ENCODE measurements at places on chromosomes 12 and 14.

DNA sequence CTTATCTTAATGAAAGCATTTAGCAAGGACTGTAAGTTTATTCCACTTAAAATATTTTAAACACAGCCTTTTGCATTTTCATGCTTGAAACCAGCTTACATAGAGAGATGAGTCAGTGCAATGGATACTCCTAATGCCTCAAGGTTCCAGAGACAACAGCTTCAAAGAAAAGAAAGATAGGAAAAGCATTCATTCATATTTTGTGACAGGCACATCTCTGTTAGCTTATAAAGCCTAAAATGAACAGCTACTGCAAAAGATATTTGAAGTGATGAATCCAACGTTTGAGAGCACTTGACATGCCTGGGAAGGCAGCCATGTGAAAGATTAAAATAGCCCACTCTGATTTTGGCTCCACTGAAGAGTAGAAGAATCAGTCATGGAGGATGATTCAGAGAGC, 814.5 kb downstream of the RPS29 start:
- H3K4me3 ChIP-seq = no peak overlapping the region
- H3K36me3 ChIP-seq = no peaks in the 10 kb centered on the region
- no peak for DNase-seq
- no peak overlapping the region for H3K27ac ChIP-seq

GRCh38 chr12:113831476-113831875, 134.6 kb downstream of the RBM19 start:
- no peaks in the 10 kb centered on the region for H3K4me1 ChIP-seq
- H3K36me3 ChIP-seq = no peaks in the 10 kb centered on the region
- no peak overlapping the region for H3K4me3 ChIP-seq
- DNase-seq = no peak
- H3K27ac ChIP-seq = no peak overlapping the region

GRCh38 chr12:85626001-85626783, 210.0 kb downstream of the RASSF9 start:
- H3K4me3 ChIP-seq = no peak overlapping the region
- DNase-seq = no peak
- H3K4me1 ChIP-seq = no peaks in the 10 kb centered on the region
- H3K27me3 ChIP-seq = no peaks in the 10 kb centered on the region

- no peak overlapping the region for H3K4me3 ChIP-seq
- H3K27ac ChIP-seq = peak overlapping the region; percentile 72
- DNase-seq = no peak
- H3K4me1 ChIP-seq = peaks cover 34% of the 10 kb centered on the region
- H3K36me3 ChIP-seq = no peaks in the 10 kb centered on the region
Measured at GRCh38 chr12:92030618-92031017, 115.0 kb downstream of the BTG1 start.

DNA sequence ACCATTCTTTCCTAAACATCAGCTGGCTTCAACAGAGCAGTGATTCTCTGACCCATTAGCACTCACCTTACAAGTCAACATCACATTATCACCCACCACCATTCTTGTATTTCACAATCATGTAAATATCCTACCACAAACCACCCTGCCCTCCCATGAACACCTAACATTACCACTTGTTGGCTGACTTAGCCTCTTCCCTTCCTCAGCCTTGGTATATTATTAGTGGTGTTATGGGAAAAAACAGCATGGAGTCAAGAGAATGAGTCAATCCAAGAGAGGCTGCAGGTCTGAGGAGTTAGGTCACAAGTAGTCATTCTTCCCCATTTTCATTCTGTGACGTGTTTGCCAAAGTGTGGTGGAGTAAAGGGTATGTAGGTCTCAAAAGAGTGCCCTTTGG, 22.3 kb upstream of the MGP start:
- no peak for DNase-seq
- H3K27ac ChIP-seq = no peak overlapping the region
- no peak overlapping the region for H3K4me3 ChIP-seq
- no peaks in the 10 kb centered on the region for H3K36me3 ChIP-seq
- peaks cover 45% of the 10 kb centered on the region for H3K4me1 ChIP-seq

DNA sequence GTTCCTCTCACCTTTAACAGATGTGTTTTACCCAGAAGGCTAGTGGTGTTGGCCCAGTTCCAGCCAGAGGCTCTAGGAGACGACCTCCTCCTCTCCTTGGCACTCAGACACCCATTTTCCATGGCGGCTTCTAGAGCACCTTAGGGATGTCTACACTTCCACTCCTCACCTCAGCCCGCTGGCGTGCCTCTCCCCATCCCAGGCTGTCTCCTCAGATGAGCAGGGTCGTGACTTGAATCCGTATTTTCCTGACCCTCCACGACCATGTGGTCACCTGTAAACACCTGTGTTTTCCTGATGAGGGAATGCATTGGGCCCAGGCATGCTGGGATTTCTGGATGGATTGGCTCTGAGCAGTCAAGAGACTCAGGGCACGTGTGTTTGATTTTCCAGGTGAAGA, 21.8 kb upstream of the RIN3 start:
- no peak overlapping the region for H3K4me3 ChIP-seq
- H3K27me3 ChIP-seq = no peaks in the 10 kb centered on the region
- H3K27ac ChIP-seq = peak overlapping the region; percentile 47
- H3K4me1 ChIP-seq = no peaks in the 10 kb centered on the region

- DNase-seq = no peak
- no peaks in the 10 kb centered on the region for H3K27me3 ChIP-seq
- H3K4me3 ChIP-seq = no peak overlapping the region
- peaks cover 56% of the 10 kb centered on the region for H3K4me1 ChIP-seq
Measured at GRCh38 chr14:103009559-103009958, 47.8 kb downstream of the CDC42BPB start.

GRCh38 chr12:12506496-12506890, 56.2 kb downstream of the DUSP16 start:
- H3K27me3 ChIP-seq = no peaks in the 10 kb centered on the region
- H3K4me1 ChIP-seq = peaks cover 4% of the 10 kb centered on the region
- peak overlapping the region; percentile 38 for H3K4me3 ChIP-seq

GRCh38 chr12:47964106-47964728, 821 bp downstream of the TMEM106C start:
- DNase-seq = no peak
- H3K36me3 ChIP-seq = peaks cover 37% of the 10 kb centered on the region
- peak overlapping the region; percentile 73 for H3K4me3 ChIP-seq
- no peaks in the 10 kb centered on the region for H3K27me3 ChIP-seq

DNA sequence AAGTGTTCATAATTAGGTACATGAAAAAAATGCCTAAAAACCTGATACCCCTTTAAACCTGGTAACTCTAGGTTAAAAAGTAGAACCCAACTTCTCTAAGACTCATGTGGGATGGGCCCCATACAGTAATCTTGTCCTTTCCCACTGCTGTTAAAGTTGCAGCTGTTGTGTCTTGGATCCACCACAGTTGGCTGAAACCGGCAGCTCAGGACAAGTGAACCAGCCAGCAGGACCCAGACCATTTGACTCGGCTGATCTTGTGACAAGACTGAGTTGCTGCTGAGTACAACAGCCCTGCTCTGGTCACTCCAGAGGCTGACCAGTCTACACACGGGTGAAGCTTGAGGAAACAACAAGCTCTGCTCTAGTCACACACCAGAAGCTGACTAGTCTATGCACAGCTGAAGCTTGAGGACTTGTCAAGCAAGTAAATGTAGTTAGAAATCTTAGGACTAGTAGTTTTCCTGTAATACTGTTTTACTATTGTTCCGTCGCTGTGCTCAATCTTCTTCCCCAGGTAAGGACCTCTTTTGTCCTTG, 60.6 kb downstream of the DHRS2 start:
- peaks cover 14% of the 10 kb centered on the region for H3K4me1 ChIP-seq
- H3K27ac ChIP-seq = no peak overlapping the region
- DNase-seq = no peak
- H3K27me3 ChIP-seq = no peaks in the 10 kb centered on the region

- no peak for DNase-seq
- H3K36me3 ChIP-seq = no peaks in the 10 kb centered on the region
- no peak overlapping the region for H3K4me3 ChIP-seq
- H3K27me3 ChIP-seq = no peaks in the 10 kb centered on the region
- H3K27ac ChIP-seq = no peak overlapping the region
Measured at GRCh38 chr12:121089813-121090430, 42.8 kb upstream of the P2RX7 start.

GRCh38 chr14:99163446-99163845, 108.6 kb downstream of the BCL11B start:
- peaks cover 15% of the 10 kb centered on the region for H3K27me3 ChIP-seq
- no peak overlapping the region for H3K27ac ChIP-seq
- no peak for DNase-seq

DNA sequence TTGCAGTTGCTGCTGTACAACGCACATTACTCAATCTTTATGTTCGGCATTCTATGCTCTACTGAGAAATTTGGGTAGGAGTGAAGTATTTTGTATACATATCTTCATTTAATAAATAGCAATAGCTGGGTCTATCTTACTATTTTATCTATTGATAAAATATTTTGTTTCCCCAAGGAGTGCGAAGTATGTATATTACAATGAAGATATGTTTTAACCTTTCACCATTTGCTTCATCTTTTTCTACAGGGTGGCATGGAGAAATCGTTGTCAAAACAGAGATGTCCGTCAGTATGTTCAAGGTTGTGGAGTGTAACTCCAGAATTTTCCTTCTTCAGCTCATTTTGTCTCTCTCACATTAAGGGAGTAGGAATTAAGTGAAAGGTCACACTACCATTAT, 4.7 kb downstream of the LYZ start:
- H3K4me3 ChIP-seq = no peak overlapping the region
- no peak for DNase-seq
- peaks cover 7% of the 10 kb centered on the region for H3K4me1 ChIP-seq
- no peaks in the 10 kb centered on the region for H3K27me3 ChIP-seq

DNA sequence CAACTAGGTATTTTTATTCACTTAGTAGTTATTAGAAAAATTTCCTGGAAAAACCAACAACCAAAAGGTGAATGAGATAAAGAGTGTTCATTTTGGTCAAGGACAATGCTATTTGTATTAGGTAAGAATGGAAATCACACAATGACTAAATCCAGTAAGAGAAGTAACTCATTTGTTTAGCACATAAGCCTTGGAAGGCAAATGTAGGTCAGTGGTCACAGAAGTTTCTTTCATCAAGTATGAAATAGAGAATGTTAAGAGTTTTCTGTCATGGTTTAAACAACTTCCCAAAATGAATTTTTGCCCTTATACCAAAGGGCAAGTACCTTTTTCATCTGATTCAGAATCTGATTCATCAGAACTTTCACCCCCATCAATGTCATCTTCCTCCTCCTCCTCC, 101.7 kb downstream of the KIF21A start:
- no peaks in the 10 kb centered on the region for H3K4me1 ChIP-seq
- H3K27me3 ChIP-seq = no peaks in the 10 kb centered on the region
- H3K4me3 ChIP-seq = no peak overlapping the region
- no peak overlapping the region for H3K27ac ChIP-seq

GRCh38 chr14:69500736-69501135, 16.2 kb downstream of the PLEKHD1 start:
- H3K27me3 ChIP-seq = no peaks in the 10 kb centered on the region
- no peak overlapping the region for H3K4me3 ChIP-seq
- no peaks in the 10 kb centered on the region for H3K36me3 ChIP-seq
- no peak for DNase-seq
- no peak overlapping the region for H3K27ac ChIP-seq

- no peaks in the 10 kb centered on the region for H3K27me3 ChIP-seq
- H3K4me1 ChIP-seq = peaks cover 24% of the 10 kb centered on the region
- H3K4me3 ChIP-seq = no peak overlapping the region
- DNase-seq = no peak
- H3K27ac ChIP-seq = no peak overlapping the region
Measured at GRCh38 chr14:96516351-96516750, 14.2 kb downstream of the PAPOLA start.

GRCh38 chr14:73259837-73260236, 22.5 kb downstream of the PAPLN start:
- no peak overlapping the region for H3K4me3 ChIP-seq
- no peaks in the 10 kb centered on the region for H3K27me3 ChIP-seq
- H3K27ac ChIP-seq = no peak overlapping the region
- no peaks in the 10 kb centered on the region for H3K4me1 ChIP-seq
- no peak for DNase-seq

DNA sequence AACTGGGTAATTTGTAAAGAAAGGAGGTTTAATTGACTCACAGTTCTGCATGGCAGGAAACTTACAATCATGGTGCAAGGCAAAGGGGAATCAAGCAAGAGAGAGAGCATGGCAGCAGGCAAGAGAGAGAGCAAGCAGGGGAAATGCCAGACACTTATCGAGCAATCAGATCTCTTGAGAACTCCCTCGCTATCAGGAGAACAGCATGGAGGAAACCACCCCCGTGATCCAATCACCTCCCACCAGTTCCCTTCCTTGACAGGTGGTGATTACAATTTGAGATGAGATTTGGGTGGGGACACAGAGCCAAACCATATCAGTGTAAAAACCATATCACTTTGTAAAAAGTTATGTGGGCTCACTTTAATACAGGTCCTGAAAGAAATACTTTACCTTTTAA, 56.4 kb upstream of the NEDD1 start:
- H3K4me1 ChIP-seq = no peaks in the 10 kb centered on the region
- H3K27ac ChIP-seq = no peak overlapping the region
- no peak overlapping the region for H3K4me3 ChIP-seq
- H3K36me3 ChIP-seq = no peaks in the 10 kb centered on the region
- no peaks in the 10 kb centered on the region for H3K27me3 ChIP-seq
- no peak for DNase-seq

- H3K27ac ChIP-seq = no peak overlapping the region
- H3K27me3 ChIP-seq = peaks cover 78% of the 10 kb centered on the region
- H3K4me3 ChIP-seq = peak overlapping the region; percentile 40
- DNase-seq = no peak
Measured at GRCh38 chr12:128268379-128268995, 1.5 kb downstream of the TMEM132C start.

DNA sequence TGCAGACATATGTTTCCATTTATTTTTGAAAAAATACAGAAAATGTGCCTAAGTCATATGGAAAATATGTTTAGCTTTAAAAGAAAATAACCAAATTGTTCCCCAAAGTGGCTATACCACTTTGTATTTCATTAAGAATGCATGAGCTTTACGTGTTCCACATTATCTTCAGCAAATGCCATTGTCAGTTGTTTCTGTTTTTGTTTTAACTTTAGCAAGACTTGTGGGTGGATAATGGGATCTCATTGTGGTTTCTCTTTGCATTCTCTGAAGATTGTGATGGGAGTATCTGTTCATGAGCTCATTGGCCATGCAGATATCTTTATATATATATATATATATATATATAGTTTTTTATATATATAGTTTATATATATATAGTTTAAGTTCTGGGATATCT, 181.5 kb downstream of the CCER1 start:
- no peaks in the 10 kb centered on the region for H3K27me3 ChIP-seq
- H3K4me1 ChIP-seq = no peaks in the 10 kb centered on the region
- H3K36me3 ChIP-seq = no peaks in the 10 kb centered on the region
- DNase-seq = no peak
- H3K4me3 ChIP-seq = no peak overlapping the region

GRCh38 chr12:132491761-132492378, 1.9 kb downstream of the FBRSL1 start:
- no peak overlapping the region for H3K27ac ChIP-seq
- no peak for DNase-seq
- H3K4me1 ChIP-seq = peaks cover 57% of the 10 kb centered on the region
- peak overlapping the region; percentile 81 for H3K4me3 ChIP-seq
- peaks cover 11% of the 10 kb centered on the region for H3K27me3 ChIP-seq

Data from esophagus squamous epithelium (tissue), 5 donors.